ENCODE measurements at places on chromosomes 3 and 15. TPM values are rescaled to one million over a fixed set of nuclear protein-coding genes. Genes with fewer than 3 reads are reported as not detected.
A peak's percentile ranks its signal among the peaks of the same experiment; 100 is the strongest.

GRCh38 chr3:39408493-39409372 lies 2.2 kb downstream of the RPSA start:
- no peak for DNase-seq

GRCh38 chr3:59381282-59381681 lies 331.5 kb upstream of the CFAP20DC start:
- no peak for DNase-seq

GRCh38 chr15:39835550-39835949 lies 52.9 kb upstream of the FSIP1 start:
- DNase-seq: no peak

DNA sequence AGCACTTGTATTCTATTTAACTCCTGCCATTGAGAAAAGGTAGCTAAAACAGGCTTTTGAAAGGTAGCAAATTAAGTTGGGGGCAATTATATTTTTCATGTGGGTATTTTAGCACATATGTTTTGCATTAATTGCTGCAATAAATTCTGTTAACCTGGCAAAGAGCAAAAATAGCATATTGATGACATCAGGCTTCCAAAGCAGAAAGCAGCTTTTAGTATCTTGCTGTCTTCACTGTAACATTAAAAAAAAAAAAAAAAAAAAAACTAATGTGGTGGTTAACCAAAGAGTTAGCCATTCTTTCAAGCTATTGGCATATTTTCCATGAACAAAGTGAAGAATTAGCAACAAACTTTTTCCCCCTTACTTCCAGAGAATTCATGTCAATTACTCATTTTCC lies 9.1 kb downstream of the EPHA3 start:
- DNase-seq: no peak

DNA sequence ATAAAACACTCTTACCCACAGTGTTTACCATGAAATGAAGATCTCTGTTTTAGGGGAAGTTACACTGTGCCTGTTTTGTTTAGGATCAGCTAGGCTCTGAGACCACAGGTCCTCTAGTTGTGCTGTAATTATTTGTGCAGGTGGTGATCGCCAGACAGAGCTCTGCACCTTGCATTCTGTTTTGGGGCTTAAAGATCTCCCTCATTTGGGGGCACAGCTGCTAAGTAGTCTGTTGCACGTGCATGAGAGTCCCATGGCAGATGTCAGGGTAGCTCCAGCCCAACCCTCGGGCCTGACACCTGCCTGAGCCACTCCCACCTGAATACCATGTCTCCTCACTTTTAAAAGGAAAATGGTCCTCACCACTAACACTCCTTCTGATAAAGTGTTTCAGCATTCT lies 12.4 kb downstream of the C3orf20 start:
- no peak for DNase-seq

- DNase-seq: no peak
These were observed 16.5 kb downstream of the ZXDC start for GRCh38 chr3:126459111-126459762.

- no peak for DNase-seq
These were observed 1.8 kb downstream of the UBE2E1 start for GRCh38 chr3:23807424-23808015.

The RPLP1 gene
- total RNA-seq: 1,915 TPM

- no peak for DNase-seq
These were observed 508.8 kb downstream of the RBMS3 start for GRCh38 chr3:29789686-29790085.

The TRPM1 gene
- not detected for total RNA-seq

- DNase-seq: peak; percentile 87
These were observed 5.8 kb downstream of the HYAL2 start for GRCh38 chr3:50316657-50317242.

DNA sequence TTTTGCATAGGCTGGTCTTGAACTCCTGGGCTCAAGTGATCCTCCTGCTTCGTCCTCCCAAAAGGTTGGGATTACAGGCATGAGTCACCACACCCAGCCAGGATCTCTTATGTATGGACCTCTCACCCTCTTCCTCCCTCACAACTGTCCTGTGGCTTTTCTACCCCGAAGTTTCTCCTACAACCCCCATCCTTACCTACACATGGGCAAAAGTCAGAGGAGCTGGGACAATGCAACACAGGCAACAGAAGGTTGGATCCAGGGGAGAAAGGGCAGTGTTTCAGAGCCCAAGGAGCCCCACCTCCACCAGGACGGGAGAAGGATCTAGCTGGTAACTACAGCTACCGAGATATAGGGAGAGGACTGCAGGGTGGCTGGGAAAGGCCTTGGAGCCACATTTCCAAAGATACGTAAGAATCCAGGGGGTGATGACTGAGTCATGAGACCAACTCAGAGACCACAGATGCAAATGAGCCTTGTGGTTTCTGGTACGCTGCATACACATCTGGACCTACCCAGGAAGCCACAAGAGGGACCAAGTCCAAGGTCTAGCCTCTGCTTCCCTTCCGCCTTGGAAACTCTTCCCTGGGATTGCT lies 13.6 kb downstream of the IGDCC4 start:
- DNase-seq: no peak

GRCh38 chr3:69368129-69368741 lies 17.7 kb downstream of the FRMD4B start:
- no peak for DNase-seq

DNA sequence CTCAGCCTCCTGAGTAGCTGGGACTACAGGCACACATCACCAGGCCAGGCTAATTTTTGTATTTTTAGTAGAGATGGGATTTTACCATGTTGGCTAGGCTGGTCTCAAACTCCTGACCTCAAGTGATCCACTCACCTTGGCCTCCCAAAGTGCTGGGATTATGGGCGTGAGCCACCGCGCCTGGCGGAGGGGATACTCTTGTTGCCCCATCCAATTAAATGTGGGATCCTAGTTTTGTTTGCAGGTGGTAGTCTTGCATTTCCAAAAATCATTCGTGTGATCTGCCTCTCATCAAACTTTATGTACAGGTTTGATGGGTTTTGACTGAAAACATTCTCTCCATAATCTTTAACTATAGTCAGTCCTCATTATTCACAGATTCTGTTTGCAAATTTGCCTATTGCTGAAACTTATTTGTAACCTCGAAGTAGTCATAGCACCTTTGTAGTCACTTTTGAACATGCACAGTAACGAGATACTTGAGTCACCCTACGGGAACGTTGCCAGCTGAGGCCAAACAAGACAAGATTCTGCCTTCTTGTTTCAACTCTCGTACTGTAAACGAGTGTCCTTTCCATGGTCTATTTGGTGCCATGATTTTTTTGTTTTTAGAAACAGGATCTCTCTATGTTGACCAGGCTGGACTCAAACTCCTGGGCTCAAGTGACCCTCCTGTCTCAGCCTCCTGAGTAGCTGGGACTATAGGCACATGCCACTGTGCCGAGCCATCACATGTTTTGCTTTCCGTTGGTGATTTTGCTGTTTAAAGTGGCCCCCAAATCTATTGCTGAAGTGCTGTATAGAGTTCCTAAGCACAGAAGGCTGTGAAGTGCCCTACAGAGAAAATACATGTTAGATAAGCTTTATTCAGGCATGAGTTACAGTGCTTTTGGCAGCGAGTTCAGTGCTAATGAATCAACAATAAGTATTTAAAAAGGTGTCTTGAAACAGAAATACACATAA lies 8.1 kb upstream of the MAPK6 start:
- DNase-seq: peak; percentile 54

DNA sequence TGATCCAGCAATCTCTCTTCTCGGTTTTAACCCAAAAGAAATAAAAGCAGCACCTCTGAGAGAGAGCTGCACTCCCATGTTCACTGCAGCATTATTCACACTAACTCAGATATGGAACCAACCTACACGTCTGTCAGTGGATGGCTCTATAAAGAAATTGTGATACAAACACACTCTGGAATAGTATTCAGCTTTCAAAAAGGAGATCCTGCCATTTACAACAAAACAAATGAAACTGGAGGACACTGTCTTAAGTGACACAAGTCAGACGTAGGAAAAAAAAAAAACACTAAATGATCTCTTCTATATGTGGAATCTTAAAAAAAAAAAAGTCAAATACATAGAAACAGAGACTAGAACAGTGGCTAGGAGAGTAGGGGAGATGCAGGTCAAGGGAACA lies 9.2 kb downstream of the HERC1 start:
- no peak for DNase-seq

- DNase-seq: no peak
These were observed 364.4 kb upstream of the ARHGEF26 start for GRCh38 chr3:153756816-153757215.

The SLC9C1 gene
- 0.13 TPM for total RNA-seq

The CFAP100 gene
- total RNA-seq: not detected

The SMC4 gene
- total RNA-seq: 24.6 TPM

GRCh38 chr3:122356402-122356801 lies 26.6 kb downstream of the MIX23 start:
- DNase-seq: no peak

The PLA2G4B gene
- 30.0 TPM for total RNA-seq

The MFGE8 gene
- total RNA-seq: 165 TPM

GRCh38 chr3:112000966-112001365 lies 2.2 kb downstream of the TAGLN3 start:
- DNase-seq: no peak

DNA sequence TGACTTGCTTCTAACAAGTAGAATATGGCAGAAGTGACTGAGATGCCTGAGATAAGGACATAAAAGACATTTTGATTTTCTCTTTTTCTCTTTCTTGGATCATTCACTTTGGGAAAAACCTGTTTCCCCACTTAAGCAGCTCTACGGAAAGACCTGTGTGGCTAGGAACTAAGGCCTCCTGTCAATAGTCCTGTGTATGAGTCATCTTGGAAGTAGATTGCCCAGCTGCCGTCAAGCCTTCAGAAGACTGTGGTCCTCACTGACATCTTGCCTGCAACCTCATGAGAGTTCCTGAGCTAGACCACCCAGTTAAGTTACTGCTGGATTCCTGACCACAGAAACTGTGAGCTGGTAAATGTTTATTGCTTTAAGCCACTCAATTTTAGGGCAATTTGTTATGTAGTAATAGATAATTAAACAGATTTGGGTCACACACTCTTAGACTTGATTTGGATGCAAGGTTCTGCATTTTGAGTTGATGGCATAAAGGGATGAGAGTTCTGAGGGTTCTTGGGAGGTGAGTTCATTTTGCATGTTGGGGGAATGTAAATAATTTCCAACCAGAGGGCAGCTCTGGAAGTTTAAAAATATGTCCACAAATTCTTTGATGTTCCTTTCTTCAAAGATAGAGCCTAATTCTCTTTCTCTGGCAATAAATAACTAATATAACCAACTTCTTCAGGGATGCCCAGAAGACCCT lies 229.2 kb downstream of the SQOR start:
- DNase-seq: no peak

DNA sequence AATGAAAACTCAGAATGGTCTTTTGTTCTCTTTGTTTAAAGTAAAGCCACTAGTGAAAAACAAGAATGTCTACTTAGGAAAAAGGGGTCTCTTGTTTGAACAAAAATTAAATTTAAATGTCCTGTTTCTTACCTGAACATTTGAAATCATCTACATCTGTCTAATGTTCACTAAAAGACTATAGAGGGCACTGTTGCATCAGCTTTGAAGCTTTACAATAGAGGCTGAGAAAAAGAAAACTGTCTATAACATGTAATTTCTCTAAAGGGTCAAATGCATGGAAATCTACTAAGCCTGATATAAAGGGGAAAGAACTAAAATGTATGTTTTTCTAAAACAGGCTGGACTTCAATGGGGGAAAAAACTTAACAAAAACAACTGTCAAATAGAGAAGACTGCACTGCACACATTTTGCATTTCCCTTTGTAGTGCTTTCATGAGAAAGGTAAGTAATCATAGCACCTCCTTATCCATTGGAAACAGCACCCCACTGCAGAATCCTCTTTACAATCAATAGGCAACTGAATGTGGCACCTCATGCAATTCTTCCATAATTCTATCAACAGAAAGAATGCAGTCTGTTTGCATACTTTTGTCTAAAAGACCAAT lies 26.3 kb downstream of the DPH6 start:
- no peak for DNase-seq

- no peak for DNase-seq
These were observed 29.6 kb downstream of the SH3GL3 start for GRCh38 chr15:83476708-83477107.

The EPHB3 gene
- 4.9 TPM for total RNA-seq

DNA sequence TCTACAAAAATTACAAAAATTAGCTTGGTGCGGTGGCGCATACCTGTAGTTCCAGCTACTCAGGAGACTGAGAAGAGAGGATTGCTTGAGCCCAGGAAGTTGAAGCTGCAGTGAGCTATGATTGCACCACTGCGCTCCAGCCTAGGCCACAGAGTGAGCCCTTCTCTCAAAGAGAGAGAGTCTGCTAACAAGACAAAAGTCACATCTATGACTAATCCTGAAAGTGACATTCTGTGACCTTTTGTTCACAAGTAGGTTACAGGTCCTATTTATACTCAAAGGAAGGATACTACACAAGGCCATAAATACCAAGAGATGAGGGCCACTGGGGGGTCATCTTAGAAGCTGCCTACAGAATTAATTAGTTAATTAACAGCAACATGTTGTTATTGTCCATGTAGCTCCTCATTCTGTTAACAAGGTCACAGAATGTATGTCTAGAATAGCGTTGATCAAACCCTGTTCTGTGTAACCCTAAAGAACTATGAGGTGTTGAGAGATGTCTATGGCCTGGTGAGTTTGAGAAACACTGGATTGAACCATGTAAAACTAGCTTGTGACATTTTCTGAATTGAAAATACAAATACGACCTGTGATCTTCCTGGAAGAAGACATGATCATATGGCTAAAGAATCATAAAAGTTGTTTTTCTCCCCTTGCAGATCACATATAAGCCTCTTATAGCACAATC lies 97.0 kb downstream of the SAMMSON start:
- DNase-seq: no peak

The PLSCR5 gene
- total RNA-seq: not detected

- DNase-seq: no peak
These were observed 20.2 kb upstream of the DIPK2A start for GRCh38 chr3:143951351-143951971.

The CTXN2 gene
- not detected for total RNA-seq

The LYSMD2 gene
- 13.1 TPM for total RNA-seq

DNA sequence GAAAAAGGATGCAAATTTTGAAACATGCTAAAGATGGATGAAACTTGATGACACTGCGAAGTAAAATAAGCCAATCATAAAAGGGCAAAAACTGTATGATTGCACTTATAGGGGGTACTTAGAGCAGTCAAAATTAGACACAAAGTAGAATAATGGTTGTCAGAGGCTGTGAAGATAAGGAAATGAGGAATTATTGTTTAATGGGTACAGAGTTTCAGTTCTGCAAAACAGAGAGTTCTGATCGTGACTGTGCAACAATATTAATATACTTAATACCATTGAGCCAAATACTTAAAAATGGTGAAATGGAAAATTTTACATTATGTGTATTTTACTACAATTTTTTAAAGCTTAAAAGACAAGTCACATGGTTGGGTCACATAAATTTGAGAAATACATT lies 35.1 kb downstream of the UBE3A start:
- DNase-seq: no peak

The GOLGA8J gene
- not detected for total RNA-seq

GRCh38 chr3:72982609-72983366 lies 13.8 kb upstream of the PPP4R2 start:
- DNase-seq: no peak

GRCh38 chr3:118380576-118380975 lies 654.1 kb downstream of the IGSF11 start:
- no peak for DNase-seq

- DNase-seq: no peak
These were observed 71.2 kb downstream of the DGKG start for GRCh38 chr3:186290796-186291195.

GRCh38 chr3:116000311-116000710 lies 377.0 kb downstream of the GAP43 start:
- no peak for DNase-seq
